ENCODE measurements at places on chromosomes 5 and 9.

DNA sequence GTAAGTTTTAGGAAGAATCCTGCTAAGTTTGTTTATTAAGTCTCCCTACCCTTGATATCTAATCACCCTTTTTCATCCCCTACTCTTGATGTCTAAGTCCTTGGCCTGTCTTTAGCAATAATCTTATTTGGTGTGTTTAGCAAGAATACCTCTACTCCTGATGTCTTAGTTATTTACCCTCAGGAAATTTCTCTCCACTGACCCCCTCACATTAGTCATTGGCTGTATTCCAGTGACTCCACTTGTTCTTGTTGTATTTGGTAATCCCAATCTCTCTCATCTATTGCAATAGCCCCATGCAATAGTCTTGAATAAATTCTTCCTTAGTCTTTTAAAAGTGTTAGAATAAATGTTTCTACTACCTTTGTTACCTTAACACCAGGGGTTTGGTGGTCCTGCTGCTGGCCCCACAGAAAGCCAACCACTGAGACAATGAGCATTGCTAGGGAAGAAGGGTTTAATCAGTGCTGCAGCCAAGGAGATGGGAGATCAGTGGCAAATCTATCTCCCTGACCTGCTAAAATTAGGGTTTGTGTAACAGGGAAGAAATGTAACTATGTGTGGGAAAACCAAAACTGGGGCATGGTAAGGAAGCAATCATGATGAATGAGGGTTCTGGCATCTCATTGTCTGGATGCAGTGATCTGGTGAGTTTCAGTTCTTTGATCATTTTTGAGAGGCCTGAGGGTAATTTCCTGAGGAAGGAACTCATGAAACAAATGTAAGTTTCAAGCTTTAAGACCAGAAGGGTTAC lies 236.4 kb upstream of the DAB2 start:
- DNase-seq: no peak

- DNase-seq: no peak
These were observed 2263.8 kb upstream of the ACO1 start for GRCh38 chr9:30120666-30121065.

- no peak for DNase-seq
These were observed 67.2 kb downstream of the DMRT1 start for GRCh38 chr9:908536-909205.

DNA sequence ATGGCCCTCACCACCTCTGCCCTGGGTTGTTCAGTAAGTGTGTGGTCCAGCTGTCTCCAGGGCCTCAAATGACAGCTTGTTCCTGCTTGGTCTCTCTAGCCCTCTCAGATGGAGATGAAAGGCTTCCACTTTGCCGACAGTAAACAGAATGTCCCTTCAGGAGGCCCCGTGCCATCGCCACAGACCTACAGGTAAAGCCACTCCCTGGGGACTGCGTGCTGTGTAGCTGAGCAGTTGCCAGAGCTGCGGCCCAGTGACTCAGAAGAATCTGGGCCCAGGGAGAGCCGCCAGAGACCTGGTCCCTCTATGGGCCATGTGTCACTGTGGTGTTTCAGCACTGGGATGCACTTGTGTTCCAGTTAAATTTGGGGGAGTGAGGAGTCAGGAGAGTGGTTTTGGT lies 10.6 kb upstream of the POMT1 start:
- no peak for DNase-seq

- no peak for DNase-seq
These were observed 257.5 kb downstream of the PARP8 start for GRCh38 chr5:50923768-50924494.

Measured in NCI-H1930 (cell line).